GM12891 (cell line): ENCODE measurements at places on chromosomes 16 and 17.

DNA sequence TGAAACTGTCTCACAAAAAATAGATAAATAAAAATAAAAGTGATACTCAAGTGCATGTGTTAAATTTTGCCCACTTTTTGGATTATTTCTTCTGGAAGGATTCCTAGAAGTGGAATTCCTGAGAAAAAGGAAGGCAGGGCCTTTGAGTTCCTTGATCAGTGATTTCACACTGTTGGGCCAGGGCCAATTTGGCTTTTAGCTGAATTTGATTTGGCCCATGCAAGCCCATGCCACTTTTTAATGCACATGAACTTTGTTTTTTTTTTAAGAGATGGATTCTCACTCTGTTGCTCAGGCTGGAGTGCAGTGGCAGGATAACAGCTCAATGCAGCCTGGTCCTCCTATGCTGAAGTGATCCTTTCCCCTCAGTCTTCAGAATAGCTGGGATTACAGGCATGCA is 96.3 kb downstream of the TNFRSF13B start:
- DNase-seq = no peak

GRCh38 chr17:34798581-34798980 is 162.7 kb downstream of the CCT6B start:
- DNase-seq = no peak

- DNase-seq = no peak
Observed at GRCh38 chr17:42568341-42569111, 1.6 kb downstream of the MLX start.

DNA sequence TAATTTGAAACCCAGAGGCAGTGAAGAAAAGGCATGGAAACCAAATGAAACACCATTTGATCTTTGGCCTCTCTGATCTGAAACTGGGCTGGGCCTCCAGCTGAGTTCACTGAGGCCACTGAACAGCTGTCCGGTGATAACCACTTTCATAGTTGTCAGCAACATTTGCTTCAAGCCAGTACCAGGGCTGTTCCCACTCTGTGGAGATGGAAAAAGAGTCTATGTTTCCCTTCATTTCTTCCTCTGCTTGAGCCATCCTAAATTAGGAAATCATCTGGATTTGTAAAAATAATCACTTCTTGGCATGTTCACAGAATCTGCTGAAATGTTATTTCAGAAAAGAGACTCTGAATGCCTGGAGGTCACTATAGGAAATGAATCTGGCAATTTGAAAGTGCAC is 119.3 kb downstream of the STX8 start:
- DNase-seq = no peak

DNA sequence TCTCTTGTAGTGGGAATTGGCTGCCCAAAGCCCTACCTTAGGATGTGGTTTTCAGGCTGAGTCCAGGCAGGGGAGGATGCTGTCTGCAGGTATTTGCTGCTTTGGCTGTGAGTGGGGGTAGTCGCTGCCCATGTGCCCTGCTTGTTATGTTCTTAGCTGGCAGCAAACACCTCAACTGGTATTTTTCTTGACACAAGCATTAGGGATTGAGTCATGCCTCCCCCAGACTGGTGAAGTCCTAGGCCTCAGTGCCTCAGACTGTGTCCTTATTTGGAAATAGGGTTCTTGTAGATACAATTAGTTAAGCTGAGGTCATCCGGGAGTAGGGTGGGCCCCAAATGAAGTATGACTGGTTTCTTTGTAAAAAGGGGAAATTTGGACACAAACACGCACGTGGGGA is 808.3 kb upstream of the EEF2KMT start:
- no peak for DNase-seq

DNA sequence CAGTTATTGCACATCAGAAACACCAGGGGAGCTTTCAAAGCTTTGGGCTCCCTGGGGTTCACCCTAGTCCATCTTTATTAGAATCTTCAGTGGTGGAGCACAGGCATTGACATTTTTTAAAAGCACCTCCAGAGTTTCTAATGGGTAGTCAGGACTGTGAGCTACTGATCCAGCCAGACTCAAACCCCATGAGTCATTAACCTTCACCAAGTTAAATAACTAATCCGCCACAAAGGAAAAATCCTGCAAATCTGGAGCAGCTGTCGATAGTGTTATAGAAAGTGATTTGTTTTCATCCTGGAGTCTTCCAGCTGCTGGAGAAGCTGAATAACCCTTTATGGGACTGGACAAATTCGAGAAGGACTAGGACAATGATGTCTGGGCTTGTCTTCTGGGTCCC is 93.2 kb upstream of the PIRT start:
- no peak for DNase-seq
